Stimulated activated CD4-positive, alpha-beta T cell treated with anti-CD3 and anti-CD28 coated beads, TNF-alpha, amount 100 ng/mL, for 4 hours (primary cell): ENCODE measurements at places on chromosomes 1 and 21.

- DNase-seq, result peak; percentile 47
Measured at GRCh38 chr1:247332215-247332622, 552 bp upstream of the ZNF496 start.

GRCh38 chr1:10888291-10888690 is 91.8 kb upstream of the CASZ1 start:
- no peak for DNase-seq

GRCh38 chr1:214349781-214350180 is 68.8 kb downstream of the SMYD2 start:
- DNase-seq, result no peak

DNA sequence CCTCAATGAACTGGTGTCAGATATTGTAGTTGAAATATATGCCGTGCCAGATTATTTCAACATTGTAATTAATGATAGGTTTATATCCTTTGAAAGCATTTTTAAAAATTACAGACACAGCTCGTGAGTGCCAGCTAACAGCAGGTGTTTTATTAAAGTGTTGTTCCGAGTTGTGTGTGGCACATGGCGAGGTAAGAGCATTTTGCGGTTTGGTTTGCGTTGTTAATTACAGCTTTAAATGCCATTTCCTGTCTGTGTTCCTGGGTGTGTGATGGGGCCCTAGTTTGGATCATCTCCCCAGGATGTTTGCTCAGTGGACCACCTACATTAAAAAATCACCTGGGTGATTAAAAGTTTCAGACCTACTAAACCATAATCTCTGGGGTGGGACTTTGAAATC is 97.4 kb downstream of the PRDM2 start:
- no peak for DNase-seq

DNA sequence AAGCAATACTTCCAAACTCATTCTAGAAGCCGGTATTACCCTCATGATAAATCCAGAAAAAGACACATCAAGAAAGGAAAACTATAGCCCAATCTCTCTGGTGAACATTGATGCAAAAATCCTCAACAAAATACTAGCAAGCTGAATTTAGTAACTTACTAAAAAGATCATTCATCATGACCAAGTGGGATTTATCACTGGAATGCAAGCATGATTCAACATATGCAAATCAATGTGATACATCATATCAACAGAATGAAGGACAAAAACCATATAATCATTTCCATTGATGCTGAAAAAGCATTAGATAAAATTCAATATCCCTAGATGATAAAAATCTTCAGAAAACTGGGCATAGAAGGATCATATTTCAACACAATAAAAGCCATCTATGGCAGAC is 402.9 kb downstream of the TGFB2 start:
- DNase-seq, result no peak

DNA sequence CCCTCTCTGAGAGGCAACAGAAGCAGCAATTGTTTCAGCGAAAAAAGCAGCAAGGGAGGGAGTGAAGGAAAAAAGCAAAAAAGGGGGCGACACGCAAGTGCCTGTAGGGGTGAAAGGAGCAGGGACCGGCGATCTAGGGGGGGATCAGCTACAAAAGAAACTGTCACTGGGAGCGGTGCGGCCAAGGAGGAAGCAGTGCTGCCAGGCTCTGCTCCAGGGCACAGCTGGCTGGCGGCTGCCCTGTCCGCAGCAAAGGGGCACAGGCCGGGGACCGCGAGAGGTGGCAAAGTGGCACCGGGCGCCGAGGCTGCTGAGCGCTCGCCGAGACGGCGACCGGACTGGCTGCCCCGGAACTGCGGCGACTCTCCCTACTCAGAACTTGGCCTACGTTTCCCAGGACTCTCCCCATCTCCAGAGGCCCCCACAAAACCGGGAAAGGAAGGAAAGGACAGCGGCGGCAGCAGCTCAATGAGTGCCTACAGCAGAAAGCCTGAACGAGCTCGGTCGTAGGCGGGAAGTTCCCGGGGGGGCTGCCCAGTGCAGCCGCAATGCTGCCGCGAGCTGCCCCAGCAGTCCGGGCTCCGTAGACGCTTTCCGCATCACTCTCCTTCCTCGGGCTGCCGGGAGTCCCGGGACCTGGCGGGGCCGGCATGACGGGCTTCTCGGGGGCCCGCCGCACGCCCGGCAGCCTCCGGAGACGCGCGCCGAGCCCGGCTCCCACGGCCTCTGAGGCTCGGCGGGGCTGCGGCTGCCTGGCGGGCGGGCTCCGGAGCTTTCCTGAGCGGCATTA is 1.0 kb upstream of the CDKN2C start:
- DNase-seq, result peak; percentile 16

GRCh38 chr1:210715072-210715471 is 386.4 kb downstream of the HHAT start:
- DNase-seq, result no peak

DNA sequence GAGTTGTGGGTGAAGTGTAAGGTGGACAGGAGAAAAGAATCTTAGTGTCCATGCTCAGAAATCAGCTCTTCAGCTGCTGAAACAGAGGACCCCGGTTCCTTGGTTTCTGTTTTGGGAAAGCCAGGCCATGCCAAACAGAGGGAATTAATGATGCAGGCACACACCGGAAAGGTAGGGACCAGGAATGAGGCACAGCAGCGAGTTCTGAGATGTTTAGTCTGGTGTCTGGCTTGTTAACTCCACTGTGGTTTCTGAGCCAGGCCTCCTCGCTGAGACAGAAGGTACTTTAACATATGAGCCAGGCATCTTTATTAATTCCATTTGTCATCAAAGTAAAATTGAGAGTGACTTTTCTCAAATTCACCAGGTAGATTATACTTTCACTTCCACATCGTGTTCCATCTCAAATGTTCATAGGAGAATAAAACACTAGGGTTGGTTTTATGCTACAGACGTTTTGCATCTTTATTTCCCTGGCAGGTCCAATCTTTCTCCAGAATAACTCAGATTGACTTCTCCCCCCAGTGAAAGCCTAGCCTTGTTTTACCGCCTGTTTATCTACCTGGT is 23.5 kb downstream of the LRRC8D start:
- DNase-seq, result peak; percentile 44

GRCh38 chr1:54178296-54179070 is 21.3 kb downstream of the CYB5RL start:
- no peak for DNase-seq

GRCh38 chr1:163090321-163090945 is 21.3 kb downstream of the RGS4 start:
- no peak for DNase-seq

- no peak for DNase-seq
Measured at GRCh38 chr1:147586414-147586813, 45.1 kb downstream of the BCL9 start.

GRCh38 chr1:230270559-230271281 is 155.4 kb downstream of the PGBD5 start:
- DNase-seq, result no peak

DNA sequence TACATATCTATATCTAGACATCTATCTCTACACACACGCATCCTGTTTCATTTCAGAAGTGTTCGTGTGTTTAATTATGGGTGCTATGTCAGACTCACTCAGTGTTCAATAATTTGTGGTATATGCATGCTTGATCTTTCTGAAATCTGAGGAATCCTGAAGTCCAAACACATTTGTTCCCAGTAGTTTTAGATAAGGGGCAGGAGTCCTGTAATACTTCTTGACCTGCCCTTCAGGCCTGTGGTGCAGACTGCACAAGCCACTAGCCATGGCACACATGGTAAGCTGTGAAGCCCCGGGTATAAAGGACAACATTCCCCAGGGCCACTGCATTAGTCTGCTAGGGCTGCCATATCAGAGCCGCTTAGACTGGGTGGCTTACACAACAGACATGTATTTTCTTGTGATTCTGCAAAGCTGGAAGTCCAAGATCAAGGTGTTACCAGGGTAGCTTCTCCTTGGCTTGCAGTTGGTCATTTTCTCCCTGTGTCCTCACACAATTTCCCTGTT is 267.2 kb downstream of the RHOU start:
- DNase-seq, result no peak

DNA sequence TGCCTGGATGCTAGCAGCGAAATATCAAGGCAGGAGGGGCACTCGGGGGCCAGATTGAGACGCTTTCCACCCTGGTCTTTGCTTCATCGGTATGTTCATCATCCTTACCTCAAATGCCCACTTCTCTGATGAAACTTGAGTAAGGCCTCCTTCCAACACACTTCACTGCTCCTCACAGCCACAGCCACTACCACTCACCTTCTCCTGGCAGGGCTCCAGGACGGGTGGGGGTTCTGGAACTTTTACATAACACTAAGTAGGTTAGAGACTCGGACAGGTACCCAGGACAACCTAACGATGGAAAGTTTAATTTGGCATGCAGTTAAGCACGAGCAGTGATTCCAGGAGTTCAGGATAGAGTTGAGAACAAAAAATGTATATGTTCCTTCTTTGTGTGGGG is 73.9 kb upstream of the SPAG17 start:
- no peak for DNase-seq

DNA sequence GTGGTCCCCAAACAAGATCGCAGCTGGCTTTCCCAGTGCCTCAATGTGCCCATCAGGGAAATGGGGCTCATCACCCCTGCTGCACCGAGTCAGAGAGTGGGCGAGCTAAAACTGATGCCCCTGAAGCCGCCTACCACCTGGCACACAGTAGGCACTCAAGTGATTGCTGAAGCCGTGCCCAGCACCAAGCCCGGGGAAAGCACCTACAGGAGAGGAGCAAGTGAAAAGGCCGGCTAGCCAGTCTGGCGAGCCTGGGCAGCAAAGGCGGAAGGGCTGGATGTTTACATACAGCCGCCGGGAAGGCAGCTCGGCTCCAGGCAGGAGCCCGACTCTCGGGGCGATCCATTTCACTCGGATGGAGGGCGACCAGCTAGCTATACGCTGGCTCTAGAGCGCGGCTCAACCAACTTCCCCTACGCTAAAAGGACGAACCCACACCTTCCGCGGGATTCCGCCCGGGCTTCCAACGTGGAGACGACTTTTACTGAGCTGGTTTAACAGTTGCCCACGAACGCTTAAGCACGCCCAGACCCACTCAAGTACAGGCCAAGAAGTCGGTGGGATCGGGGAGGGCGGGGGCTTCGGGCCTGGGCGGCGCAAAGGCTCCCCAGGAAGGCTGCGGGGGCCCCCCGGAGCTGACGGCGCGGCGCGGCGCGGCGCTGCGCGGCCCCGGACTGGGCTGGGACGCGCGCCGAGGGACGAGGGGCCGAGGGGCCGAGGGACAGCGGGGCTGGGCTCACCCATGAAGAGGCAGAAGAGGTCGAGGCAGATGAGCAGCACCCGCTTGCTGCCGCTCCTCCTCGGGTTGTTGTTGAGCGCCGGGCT is 1.0 kb downstream of the PLPP3 start:
- no peak for DNase-seq

DNA sequence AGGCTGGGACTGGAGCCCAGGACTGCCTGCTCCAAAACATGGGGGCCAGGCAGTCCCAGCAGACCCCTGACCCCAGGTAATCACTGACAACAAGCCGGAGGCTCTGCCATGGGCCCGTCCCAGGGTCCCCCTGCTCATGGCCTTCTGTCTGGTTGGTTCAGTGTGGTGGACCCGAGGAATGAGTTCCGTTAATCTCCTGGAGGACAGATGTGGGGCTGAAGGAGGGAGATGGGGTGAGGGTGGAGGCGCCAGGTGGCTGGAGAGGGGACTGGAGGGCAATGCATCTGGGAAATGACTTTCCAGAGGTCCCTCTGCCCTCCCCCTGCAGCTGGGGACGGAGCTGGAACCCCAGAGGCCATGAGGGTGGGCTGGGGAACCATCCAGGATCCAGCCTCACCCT is 103.2 kb downstream of the EBNA1BP2 start:
- DNase-seq, result no peak

DNA sequence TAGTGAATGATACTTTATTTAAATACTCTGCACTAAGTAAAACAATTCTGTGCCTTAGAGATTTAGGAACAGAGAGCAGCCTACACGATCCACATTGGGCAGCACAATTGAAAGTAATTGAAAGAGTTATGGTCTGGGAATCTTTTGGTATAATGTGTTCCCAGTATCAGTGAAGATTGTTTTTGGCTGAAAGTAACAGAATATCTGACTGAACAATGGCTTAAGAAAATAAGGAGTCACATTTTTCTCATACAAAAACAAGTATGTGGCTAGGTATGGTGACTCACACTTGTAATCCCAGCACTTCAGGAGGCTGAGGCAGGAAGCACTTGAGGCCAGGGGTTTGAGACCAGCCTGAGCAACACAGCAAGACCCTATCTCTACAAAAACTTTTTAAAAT is 306.2 kb downstream of the NFIA start:
- DNase-seq, result no peak

GRCh38 chr1:76082062-76082461 is 7.5 kb downstream of the ST6GALNAC3 start:
- no peak for DNase-seq

DNA sequence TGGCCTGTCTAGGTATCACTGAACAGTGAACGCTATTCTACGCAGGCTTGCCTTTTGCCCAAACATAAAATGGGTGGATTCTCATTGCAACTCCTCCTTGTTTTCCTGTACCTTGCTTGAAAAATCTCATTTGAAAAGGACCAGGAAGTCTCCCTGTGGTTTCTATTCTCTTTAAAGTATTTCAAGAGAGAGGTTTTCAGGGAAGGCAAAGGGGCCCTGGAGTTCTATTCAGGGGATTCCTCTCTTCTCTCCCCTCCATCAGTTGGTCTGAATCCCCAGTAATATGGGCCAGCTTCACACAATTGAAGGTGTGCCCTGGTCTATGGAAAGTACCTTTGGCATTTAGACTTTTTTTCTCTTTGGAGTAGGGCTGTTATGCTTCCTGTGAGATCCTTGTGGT is 311.3 kb downstream of the RGS7 start:
- no peak for DNase-seq

DNA sequence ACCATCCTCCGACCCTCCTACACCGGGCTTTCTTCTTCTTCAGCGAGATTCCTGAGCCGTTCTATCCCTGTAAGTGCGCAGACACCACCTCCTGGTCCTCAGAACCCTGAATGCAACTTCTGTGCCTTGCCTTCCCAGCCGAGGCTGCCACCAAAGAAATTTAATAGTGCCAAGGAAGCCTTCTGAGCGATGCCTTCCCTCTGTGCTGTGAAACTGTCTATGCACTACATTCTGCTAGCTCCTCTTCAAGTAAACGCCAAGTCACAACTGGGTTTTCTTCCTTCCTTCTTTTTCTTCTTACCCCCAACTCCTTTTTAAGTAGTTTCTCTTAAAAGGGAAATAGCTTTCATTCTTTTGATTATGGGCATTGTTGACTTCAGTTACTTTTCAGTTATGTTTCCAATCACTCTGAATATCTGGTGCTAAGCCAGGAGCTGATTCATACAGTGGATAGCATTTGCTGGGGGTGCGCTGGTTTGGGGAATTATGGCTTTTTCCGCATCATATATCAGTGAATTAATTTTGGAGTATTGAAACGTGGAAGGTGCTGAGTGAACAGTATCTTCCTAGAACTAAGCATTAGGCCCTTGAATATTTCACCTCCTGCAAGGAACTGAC is 38.6 kb upstream of the GPR88 start:
- DNase-seq, result no peak
